Stimulated activated CD8-positive, alpha-beta memory T cell treated with anti-CD3 and anti-CD28 coated beads, Interleukin-2, amount 100 ng/mL, for 1 hour (primary cell): ENCODE measurements at places on chromosomes 3 and 15.

DNA sequence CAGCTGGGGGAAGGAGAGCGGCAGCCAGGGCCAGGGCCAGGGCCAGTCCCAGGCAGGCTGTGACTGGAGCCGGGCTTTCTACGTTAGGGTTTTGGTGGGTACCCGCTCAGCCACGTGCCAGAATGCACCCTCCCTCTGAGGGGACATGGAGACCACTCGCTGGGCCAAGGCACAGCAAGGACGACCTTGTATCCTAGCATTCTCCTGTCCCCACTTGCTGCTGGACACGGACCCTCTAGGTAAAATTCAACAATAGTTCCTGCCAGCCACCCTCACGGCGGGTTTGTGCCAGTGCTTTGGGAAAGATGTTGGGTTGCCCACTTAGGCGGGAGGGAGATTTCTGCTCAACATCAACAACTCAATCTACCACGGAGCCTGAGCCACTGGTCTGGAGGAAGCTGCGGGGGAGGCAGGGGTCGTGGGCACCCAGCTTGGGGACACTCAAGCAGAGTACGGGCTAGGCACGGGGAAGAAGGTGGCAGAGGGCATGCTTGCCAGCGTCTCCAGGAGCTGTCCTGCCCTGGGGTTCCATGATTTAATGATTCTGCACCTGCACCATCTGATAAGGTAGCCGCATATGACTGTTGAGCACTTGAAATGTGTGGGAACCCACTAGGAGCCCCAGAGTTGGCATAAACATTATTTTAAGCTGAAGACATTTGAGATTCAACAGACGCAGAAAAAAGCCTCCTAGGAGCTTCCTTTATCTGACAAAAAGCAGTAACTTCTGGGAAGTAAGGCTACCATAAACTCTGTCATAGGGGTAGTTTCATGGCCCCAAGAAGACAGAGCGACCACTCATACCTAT lies 22.5 kb upstream of the C15orf39 start:
- DNase-seq = no peak

DNA sequence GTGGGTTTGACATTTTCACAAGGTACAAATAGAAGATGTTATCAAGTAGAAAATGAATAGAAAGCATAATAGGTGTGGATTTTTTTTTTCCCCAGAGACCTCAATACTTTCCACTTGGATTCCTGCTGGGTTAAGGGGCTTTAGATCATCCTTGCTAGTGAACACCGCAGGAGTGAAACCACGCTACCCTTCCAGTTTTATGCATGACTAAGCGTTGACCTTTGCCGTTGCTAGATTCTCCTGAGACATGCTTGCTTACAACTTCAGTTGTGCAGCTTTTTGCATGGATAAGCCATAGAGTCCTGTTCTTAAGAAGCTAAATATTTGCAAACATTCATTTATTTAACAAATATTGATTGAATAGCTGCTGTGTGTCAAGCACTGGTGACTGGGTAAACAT lies 299.7 kb upstream of the LMCD1 start:
- DNase-seq = no peak

DNA sequence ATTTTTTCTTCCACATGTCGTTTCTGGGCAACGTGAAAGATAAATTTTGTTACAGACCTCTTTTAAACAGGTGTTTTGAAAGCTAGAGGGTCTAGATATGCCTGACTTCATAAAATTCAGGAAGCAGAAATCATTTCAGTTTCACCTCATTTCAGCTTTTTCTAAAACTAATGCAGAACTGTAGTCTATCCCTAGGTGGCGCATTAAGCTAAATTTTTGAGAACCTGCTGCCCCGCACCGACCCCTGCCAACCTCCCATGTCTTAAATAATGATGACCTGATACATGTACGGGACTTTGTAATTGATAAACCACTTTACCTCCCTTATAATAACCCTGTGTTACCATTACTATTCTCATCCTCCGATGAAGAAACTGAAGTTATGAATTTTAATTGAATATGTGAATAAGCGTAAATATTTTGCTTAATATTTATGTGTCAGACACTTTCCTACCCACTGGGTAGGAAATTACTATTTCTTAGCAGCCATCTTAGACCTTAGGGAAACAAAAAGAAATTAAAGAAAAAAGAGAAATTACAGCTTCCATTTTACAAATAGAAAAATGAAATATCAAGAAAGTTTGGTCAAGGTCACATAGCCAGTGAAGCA lies 78.7 kb upstream of the GCNT3 start:
- no peak for DNase-seq

GRCh38 chr3:29348316-29348715 lies 67.4 kb downstream of the RBMS3 start:
- DNase-seq = no peak

GRCh38 chr15:100638177-100638730 lies 35.9 kb downstream of the ASB7 start:
- no peak for DNase-seq

- no peak for DNase-seq
These were observed 43.9 kb downstream of the ONECUT1 start for GRCh38 chr15:52746162-52746757.

DNA sequence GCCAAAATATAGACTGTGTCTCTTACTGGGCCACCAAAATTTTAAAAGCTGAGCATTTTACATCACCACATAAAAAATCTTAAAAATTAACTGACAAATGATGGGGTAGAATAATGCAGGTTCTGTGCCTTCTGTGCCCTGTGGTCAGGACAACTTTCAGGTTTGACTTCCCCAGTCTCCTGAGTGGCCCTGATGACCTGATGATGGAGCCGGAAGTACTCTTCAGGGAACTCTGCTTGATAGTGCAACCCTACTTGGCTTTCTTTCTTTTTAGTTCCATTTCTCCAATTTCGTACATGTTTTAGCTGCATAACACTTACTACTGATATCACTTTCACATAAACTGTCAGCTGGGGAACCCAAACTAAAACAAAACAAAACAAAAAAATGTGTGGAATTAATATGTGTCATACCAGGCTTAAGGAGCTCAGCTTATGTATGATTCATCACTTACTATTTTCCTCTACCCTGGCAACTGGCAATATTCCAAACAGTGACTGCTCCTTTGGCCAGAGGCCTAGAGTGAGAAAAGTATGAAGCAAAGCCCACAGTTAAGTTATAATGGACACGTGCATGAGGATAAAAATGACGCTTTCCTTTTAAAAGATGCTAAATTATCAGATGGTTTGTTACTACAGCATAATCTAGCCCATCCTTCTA lies 194.3 kb downstream of the BCHE start:
- DNase-seq = no peak

GRCh38 chr3:104437131-104437750 lies 929.5 kb upstream of the ALCAM start:
- DNase-seq = no peak

GRCh38 chr3:86594838-86595237 lies 396.1 kb downstream of the VGLL3 start:
- DNase-seq = no peak

GRCh38 chr3:1228289-1228688 lies 135.5 kb downstream of the CNTN6 start:
- no peak for DNase-seq

- DNase-seq = no peak
These were observed 232.5 kb upstream of the ST8SIA2 start for GRCh38 chr15:92161039-92161670.
